ENCODE measurements at places on chromosomes 3 and 15. TPM values are rescaled to one million over a fixed set of nuclear protein-coding genes. Genes with fewer than 3 reads are reported as not detected.

GRCh38 chr15:45948181-45948621, 313.4 kb downstream of the SQOR start:
- H3K4me3 ChIP-seq: no peak overlapping the region
- no peaks in the 10 kb centered on the region for H3K27me3 ChIP-seq
- no peak overlapping the region for H3K27ac ChIP-seq
- DNase-seq: peak; percentile 9

GRCh38 chr3:1057436-1057835, 35.4 kb upstream of the CNTN6 start:
- DNase-seq: no peak
- no peaks in the 10 kb centered on the region for H3K4me1 ChIP-seq
- no peak overlapping the region for H3K27ac ChIP-seq
- no peaks in the 10 kb centered on the region for H3K36me3 ChIP-seq
- H3K27me3 ChIP-seq: no peaks in the 10 kb centered on the region

DNA sequence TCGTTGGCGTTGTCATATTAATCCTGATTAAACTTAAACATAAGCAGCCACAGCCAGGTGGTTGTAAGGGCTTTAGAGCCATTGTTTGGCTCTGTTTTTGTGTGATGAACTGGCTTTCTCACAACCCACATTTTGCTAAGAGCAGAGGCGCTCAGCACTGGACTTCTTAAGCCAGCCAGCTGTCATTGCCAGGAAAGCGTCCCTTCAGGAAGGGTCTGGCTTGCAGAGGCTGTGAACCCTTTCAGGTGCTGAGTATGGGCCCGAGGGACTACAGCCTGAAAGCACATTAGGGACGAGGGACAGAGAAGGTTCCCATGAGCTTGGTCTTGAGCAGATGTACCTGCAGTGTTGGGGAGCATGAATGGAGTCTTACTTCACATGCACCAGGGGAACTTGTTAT, 112.3 kb downstream of the CHCHD6 start:
- no peaks in the 10 kb centered on the region for H3K36me3 ChIP-seq
- H3K27ac ChIP-seq: no peak overlapping the region
- no peak for DNase-seq
- H3K4me1 ChIP-seq: no peaks in the 10 kb centered on the region
- H3K4me3 ChIP-seq: no peak overlapping the region

Gene TARS3
- total RNA-seq: 8.6 TPM

Gene AADACL2
- total RNA-seq: not detected
